Spinal cord (tissue), 10 donors: ENCODE measurements at places on chromosomes 12 and 14. TPM values are rescaled to one million over a fixed set of nuclear protein-coding genes. Genes with fewer than 3 reads are reported as not detected.

DNA sequence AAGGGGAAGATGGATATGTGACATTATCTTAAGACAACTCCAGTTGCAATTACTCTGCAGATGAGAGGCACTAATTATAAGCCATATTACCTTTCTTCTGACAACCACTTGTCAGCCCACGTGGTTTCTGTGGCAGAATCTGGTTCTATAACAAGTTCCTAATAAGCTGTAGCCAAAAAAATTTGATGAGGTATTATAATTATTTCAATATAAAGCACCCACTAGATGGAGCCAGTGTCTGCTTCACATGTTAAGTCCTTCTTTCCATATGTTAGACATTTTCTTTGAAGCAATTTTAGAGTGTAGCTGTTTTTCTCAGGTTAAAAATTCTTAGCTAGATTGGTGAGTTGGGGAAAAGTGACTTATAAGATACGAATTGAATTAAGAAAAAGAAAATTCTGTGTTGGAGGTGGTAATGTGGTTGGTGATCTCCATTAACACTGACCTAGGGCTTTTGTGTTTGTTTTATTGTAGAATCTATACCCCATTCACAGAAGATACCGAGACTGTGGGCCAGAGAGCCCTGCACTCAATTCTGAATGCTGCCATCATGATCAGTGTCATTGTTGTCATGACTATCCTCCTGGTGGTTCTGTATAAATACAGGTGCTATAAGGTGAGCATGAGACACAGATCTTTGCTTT, 36.9 kb downstream of the PSEN1 start:
- no peaks in the 10 kb centered on the region for H3K27me3 ChIP-seq
- DNase-seq = peak; percentile 17
- peaks cover 34% of the 10 kb centered on the region for H3K36me3 ChIP-seq
- no peak overlapping the region for H3K27ac ChIP-seq
- H3K4me1 ChIP-seq = peaks cover 7% of the 10 kb centered on the region
- no peak overlapping the region for H3K4me3 ChIP-seq

Gene TMPRSS12
- not detected for total RNA-seq

DNA sequence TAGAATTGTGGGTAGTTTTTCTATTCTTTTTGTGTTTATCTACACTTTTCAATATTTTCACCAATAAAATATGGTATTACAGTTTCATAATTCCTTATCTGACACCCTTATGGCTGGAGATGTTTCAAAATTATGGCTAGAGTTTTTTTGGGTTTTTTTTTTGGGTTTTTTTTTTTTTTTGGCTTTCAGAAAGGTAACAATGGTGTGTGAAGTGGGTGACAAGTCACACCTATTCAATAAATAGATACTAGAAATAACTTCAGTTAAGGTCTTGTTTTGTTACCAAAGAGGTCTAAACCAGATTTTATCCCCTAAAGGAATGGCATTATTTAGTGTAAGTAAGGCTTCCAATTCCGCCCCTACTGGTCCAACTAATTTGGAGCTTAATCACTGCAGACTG, 19.5 kb downstream of the SPPL3 start:
- H3K27me3 ChIP-seq = no peaks in the 10 kb centered on the region
- no peaks in the 10 kb centered on the region for H3K4me1 ChIP-seq
- no peak for DNase-seq
- no peak overlapping the region for H3K4me3 ChIP-seq
- no peaks in the 10 kb centered on the region for H3K36me3 ChIP-seq
- no peak overlapping the region for H3K27ac ChIP-seq

GRCh38 chr12:946212-946611, 3.3 kb downstream of the RAD52 start:
- DNase-seq = no peak
- no peak overlapping the region for H3K4me3 ChIP-seq
- no peak overlapping the region for H3K27ac ChIP-seq
- no peaks in the 10 kb centered on the region for H3K27me3 ChIP-seq
- H3K4me1 ChIP-seq = peaks cover 14% of the 10 kb centered on the region

- H3K36me3 ChIP-seq = no peaks in the 10 kb centered on the region
- no peak overlapping the region for H3K4me3 ChIP-seq
- H3K27ac ChIP-seq = no peak overlapping the region
- no peaks in the 10 kb centered on the region for H3K27me3 ChIP-seq
- no peak for DNase-seq
- peaks cover 6% of the 10 kb centered on the region for H3K4me1 ChIP-seq
These were observed 55.5 kb downstream of the MYRFL start for GRCh38 chr12:69880571-69880970.

DNA sequence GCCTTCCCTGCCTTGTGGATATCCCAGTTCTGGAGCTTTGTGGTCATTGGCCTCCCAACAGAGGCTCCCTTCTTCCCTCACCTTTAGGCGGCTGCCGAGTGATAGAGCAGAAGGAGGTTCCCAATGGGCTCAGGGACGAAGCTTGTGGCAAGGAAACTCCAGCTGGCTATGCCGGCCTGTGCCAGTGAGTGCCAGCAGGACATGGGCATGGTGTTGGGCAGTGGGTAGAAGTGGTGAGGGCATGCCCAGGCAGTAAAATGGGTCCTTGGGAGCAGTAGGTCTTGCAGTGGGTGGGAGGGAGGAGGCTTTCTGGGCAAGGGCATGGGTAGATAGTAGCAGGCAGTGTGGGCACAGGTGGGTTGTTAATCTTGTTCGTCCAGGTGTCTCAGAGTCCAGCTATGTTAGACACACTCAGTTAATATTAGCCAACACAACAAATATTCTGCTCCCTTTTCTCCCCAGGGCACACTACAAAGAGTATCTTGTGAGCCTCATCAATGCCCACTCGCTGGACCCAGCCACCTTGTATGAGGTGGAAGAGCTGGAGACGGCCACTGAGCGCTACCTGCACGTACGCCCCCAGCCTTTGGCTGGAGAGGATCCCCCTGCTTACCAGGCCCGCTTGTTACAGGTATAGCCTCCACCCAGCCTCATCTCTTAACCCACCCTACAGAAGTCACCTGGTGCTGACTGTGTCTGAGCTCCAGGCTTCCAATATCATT, 1.1 kb upstream of the IRF9 start:
- no peak overlapping the region for H3K4me3 ChIP-seq
- DNase-seq = no peak
- no peaks in the 10 kb centered on the region for H3K27me3 ChIP-seq
- peaks cover 32% of the 10 kb centered on the region for H3K4me1 ChIP-seq

- peaks cover 95% of the 10 kb centered on the region for H3K4me1 ChIP-seq
- no peak overlapping the region for H3K27ac ChIP-seq
- H3K36me3 ChIP-seq = peaks cover 22% of the 10 kb centered on the region
- H3K27me3 ChIP-seq = peaks cover 32% of the 10 kb centered on the region
- H3K4me3 ChIP-seq = no peak overlapping the region
- no peak for DNase-seq
These were observed 935 bp upstream of the CRIP1 start for GRCh38 chr14:105485739-105486162.

- no peaks in the 10 kb centered on the region for H3K36me3 ChIP-seq
- peak overlapping the region; percentile 86 for H3K27ac ChIP-seq
These were observed 505 bp downstream of the HELB start for GRCh38 chr12:66302827-66303169.

DNA sequence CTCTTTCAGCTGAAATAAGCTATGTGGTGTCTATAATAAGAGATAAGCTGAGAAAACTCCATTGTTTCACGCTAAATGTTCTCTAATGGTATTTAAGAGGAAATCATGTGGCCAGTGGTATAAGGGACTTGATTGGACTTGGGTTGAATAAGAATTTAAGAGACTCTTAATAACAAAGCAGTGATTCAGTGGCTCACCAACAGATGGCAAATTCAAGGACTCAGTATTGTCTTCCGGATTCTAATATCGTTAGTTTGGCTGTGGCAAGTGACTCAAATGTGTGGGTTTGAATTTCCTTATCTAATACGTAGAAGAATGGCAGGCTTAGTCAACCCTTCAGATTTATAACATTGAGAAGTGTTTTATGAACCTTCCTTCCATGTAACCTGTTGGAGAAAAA, 49.1 kb upstream of the KCNH3 start:
- H3K4me3 ChIP-seq = no peak overlapping the region
- H3K4me1 ChIP-seq = no peaks in the 10 kb centered on the region
- no peak overlapping the region for H3K27ac ChIP-seq

DNA sequence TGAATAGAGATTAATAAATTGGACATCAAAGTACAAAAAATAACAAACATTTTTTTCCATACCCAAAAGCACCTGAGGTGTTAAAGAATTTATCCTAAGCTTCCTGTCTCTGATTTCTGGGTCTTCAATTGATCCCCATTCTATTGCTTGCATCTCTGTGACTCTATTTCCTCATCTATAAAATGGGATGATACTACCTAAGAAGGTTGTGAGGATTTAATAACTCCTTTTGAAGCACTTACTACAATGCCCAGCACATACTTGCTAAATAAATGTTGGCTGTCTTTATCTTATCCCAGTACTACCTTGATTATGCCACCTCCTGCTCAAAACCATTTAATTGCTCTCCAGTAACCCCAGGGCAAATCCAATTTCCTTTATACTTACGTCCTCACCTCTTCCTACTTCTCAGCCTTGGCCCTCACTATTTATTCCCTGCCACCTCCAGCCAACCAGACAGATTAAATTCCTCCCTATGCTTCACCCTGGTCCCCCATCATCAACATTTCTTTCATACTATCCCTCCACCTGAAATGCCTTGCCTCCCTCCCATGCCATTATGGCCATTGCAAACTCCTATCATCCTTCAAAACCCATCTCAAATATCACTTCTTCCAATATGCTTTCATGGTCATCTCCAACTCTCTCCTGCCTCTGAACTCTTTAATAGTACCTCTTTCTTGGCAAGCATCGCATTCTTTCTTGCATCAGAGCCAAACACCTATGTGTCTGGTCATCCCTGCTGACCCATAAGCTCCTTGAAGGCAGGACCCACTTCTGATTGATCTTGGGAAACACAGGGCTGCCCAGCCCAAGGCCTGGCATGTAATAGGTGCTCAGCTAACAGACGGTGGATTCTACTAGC, 7.9 kb upstream of the ASIC1 start:
- peaks cover 3% of the 10 kb centered on the region for H3K27me3 ChIP-seq
- no peak overlapping the region for H3K4me3 ChIP-seq
- peaks cover 13% of the 10 kb centered on the region for H3K4me1 ChIP-seq
- H3K27ac ChIP-seq = no peak overlapping the region
- no peaks in the 10 kb centered on the region for H3K36me3 ChIP-seq

Gene MVK
- total RNA-seq = 20.4 TPM

Gene SLC2A14
- total RNA-seq = 0.30 TPM

Gene KLRC3
- 26.4 TPM for total RNA-seq

DNA sequence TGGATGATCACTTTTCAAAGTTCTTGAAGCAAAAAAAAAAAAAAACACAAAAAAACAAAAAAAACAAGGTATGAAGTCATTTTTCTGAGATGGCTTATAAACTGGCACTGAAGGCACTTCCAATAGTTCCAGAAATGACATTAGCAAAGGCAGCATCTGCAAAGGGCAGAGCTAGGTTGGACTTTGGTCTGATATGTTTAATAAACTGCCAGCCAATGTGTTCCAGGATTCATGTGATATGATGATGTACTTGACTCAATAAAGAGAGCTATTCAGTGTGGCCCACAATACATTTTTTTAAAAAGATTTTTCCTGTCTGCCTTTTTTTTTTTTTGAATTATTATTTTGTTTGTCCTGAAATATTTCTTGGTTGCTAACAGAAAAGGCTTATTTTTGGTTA, 79.6 kb downstream of the VRK1 start:
- H3K27ac ChIP-seq = no peak overlapping the region
- no peak overlapping the region for H3K4me3 ChIP-seq
- no peak for DNase-seq
- H3K36me3 ChIP-seq = no peaks in the 10 kb centered on the region
- no peaks in the 10 kb centered on the region for H3K4me1 ChIP-seq

Gene NKX2-8
- 0.11 TPM for total RNA-seq
